ENCODE measurements at places on chromosomes 2 and 18.

DNA sequence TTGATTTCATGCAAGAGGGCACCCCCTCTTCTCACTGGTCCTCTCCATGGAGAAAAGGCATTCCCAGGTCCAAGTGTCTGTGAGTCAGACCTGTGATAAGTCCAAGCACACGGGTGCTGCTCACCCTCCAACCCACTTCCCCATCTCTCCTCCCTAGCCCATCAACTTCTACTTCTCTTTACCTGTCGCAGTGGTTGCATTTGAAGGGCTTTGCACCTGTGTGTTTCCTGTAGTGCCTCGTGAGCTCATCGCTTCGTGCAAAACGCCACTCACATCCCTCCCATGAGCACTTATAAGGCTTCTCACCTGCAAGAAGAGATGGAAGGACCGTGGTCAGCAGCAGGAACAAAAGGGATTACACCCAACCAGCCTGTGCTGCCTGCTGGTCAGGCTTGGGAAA, 77.5 kb downstream of the KLF7 start:
- no peak for DNase-seq

GRCh38 chr18:59629894-59630293, 67.3 kb downstream of the CCBE1 start:
- no peak for DNase-seq

DNA sequence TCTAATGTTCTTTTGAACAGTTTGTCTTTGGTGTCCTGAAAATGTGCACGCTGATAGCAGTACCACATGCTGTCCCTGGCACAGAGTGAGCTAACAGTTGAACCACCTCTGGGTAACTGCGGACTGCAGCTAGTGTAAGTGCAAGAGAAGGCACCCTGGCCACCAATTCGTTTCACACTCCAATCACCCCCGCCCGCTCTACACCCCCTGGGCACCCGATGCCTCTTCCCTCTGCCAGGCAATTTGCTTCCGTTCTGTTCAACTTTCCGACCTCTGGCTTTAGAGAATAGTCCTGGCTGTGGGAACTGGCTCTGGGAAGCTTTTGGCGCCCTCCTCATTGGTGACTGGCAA, 1.4 kb downstream of the DOCK10 start:
- DNase-seq: no peak

GRCh38 chr2:212979046-212979612, 172.3 kb downstream of the IKZF2 start:
- DNase-seq: no peak

DNA sequence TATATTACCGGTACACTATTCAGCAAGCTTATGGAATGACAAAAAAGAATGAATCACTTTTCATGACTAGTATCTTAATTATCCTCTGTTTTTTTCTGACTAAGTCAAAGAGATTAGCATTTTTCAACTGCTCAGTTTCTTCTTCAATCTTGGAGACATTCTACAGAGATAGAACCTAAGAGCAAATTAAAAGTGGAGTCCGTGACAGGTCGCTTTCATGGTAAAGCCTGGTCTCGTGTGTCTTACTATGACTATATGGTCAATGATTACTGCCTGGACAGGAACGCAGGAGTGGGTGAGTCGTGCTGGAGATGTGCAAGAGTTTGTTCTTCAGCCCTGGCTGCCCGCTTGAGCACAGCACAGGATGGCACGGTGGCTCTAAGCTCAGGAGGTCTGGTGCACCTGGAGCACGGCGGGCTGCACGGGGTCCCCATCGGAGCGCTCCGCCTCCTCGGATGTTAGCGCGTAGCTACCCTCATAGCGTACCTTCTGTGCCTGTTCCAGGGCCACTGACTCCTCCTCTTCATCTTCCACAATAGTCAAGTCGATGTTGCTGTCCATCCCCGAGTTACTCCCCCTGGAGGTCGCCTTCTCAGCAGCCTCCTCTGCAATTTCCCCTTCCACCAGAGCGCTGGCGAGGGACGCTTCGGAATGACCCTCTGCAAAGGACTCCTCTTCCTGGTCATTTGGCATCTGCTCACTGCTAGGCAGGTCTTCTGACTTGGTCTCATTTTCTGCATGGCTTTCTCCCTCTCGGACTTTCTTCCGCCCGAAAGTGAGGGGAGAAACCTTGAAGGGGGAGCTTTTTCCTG, 11.1 kb downstream of the CAVIN2 start:
- DNase-seq: no peak

GRCh38 chr18:41745166-41746049, 209.6 kb upstream of the PIK3C3 start:
- no peak for DNase-seq

- DNase-seq: no peak
These were observed 439.2 kb downstream of the SETBP1 start for GRCh38 chr18:45119876-45120275.

DNA sequence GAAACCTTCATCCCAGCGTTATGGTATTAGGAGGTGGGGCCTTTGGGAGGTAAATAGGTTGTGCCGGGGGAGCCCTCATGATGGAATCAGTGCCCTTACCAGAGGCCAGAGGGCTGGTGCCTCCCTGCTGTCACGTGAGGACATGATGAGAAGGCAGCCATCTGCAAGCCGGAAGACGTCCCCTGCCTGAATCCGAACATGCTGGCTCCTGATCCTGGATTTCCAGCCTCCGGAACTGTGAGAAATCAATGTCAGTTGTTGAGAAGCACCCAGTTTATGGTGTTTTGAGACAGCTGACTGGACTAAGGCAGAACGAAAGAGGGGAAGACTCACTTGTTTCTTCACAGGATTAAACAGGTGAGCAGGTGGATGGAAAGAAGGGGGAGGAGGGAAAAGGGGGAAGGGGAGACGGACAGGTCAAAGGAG, 13.0 kb upstream of the KLF11 start:
- no peak for DNase-seq

GRCh38 chr2:65566617-65567016, 134.2 kb upstream of the SPRED2 start:
- no peak for DNase-seq

DNA sequence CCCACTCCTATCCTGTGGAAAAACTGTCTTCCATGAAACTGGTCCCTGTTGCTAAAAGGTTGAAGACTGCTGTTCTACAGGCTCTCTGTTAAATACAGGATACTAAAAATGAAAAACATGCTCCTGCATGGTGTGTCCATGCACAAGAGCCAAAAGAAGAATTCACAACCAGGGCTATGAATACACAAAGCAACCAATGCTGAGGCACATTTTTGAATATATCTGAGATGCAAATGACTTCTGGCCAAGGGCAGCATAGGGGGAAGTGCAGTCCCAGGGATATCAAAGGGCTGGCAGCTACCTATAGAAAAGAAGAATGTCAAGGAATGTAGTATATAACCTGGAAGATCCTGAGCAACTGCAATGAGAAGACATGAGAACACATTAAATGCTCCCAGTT, 6.6 kb downstream of the NEMP2 start:
- no peak for DNase-seq

- DNase-seq: no peak
These were observed 56.1 kb upstream of the KIDINS220 start for GRCh38 chr2:8893474-8893873.

- DNase-seq: no peak
These were observed 104.4 kb downstream of the INHBB start for GRCh38 chr2:120450196-120450820.

- DNase-seq: no peak
These were observed 515.3 kb downstream of the DSC3 start for GRCh38 chr18:30527226-30527625.

GRCh38 chr2:23534771-23535170, 149.8 kb downstream of the KLHL29 start:
- no peak for DNase-seq

GRCh38 chr2:140814141-140814540, 1316.7 kb downstream of the LRP1B start:
- DNase-seq: no peak

DNA sequence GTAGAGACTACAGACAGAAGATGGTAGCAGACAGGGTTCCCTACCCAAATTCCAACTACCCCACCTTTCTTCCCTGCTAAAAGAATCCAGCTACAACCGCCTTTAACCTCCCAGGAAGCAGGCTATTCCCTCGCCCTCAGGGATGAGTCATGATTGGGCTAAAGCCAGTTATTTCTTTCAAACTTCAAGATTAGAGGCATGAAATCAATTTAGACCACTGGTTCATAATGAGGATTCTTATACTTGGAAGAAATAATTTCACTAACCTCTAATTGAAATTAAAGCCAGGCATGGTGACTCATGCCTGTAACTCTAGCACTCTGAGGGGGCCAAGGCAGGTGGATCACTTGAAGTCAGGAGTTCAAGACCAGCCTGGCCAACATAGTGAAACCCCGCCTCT, 20.0 kb downstream of the TRIP12 start:
- DNase-seq: no peak

DNA sequence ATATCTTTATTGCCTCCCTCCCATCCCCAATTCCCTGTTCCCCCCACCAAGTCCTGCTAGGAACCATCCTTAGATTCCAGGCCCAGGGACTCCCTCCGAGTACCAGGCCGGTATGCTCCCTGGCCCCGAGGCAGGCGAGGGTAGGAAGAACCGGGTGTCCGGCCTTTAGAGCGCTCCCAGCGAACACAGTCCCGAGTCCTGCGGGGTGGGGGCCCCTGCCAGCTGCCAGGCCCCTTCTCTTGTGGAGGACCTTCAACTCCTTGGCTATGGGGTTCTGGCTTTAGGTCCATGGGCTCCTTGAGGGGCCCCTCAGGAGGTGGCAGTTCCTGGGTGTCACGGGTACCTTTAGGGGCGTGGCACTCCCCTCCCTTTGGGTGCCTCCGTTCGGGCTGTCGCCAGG, 4.4 kb downstream of the BCS1L start:
- DNase-seq: no peak

DNA sequence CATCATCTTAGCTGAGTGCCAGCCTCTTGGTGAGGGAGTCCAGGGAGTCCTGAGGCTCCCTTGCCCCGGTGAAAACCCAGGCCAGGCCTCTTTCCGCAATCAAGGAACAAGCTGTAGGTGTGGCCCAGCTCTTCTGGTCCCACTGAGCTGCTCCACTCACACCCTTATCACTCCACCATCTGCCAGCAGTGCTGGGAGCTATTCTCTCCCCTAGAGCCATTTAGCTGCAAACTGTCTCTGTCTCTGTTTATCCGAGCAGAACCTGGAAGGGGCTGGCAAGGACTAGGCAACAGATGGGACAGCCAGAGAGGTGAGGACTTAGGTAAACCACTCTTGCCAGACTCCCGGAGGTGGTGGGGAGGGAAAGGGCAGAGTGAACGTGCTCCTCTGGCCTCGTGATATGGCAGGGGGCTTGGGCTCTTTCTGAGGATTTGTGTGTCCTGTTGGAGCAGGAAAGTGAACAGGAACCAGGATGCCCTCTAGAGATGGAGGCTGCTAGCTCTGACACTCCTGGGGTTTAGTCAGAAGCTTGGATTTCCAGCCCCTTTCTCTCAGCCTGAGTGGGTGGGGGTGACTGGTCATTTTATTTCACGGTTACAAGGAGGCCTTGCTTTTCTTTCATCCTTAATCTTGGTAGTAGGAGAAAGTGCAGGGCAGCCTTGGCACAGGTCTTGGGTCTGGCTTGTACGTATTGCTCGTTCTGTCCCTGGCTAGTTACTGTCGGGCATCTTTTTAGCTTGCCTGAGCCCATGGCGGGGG, 19.6 kb downstream of the B3GNT2 start:
- no peak for DNase-seq

DNA sequence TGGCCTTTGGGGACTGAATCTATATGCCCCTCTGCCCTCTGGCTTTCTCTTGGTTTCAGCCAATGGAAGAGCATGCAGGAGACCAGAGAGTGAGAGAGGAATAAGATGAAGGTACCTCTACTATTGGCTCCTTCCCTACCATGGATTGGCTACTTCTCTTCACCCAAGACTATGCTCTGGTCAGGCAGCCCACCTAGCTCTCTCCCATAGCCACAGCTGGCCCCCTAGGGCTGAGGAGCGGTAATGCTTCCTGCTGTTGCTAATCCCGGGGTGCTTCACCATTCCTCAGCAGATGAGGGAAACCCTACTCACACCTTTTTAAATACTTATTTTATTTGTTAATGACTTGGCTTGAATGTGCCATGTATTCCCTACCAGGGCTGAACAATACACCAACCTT, 142.4 kb downstream of the MREG start:
- no peak for DNase-seq

DNA sequence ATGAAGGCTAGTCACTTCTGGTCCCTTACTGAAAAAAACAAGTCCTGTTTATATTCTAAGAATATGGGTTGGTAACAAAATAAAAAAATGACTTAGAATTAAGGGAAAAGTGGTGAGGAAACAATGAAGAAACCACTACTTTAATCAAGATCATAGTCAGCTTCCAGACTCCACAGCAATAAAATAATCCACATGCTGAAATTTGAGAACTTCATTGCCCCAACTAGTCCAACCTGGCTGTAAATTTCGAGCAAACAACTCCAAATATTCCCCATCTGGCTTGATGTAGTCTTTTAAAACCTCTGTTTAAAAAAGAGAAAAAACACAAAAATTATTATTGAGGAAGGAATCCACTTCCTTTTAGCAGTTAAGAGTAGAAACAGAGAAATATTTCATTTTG, 32.5 kb downstream of the METTL4 start:
- DNase-seq: no peak

DNA sequence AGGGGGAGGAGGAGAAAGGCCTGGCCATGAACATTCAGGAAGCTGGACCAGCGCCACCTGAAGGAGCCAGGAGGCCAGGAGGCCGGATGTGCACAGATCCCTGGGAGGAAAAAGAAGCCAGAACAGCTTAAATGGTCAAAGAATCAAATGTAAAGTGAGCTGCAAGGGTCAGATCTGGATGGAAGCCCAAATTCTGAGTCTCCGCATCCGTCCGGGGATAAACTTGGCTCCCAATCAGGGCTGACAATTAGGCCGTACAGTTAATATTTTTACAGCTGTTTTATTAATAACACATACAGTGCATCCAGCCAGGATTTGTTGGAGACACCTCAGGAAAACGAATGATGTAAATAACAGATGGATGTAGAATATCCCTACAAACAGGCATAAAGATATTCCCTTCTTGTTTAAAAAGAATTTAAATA, 495.1 kb upstream of the TCF4 start:
- no peak for DNase-seq

GRCh38 chr18:46939337-46939963, 22.0 kb downstream of the KATNAL2 start:
- DNase-seq: no peak

DNA sequence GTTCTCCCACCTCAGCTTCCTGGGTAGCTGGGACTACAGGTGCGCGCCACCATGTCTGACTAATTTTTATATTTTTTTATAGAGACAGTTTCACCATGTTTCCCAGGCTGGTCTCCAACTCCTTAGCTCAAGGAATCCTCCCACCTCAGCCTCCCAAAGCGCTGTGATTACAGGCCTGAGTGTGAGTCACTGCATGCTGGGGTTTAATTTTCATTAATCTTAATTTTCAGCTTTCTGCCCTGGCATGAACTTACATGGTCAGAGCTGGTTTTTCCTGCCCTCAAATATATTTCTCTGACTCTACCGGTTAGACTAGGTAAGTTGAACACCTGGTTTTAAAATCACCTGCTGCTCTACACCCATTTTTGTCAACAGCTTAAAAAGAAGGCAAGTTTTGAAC, 3.1 kb downstream of the MARCHF7 start:
- DNase-seq: no peak

- no peak for DNase-seq
These were observed 438.6 kb downstream of the DLGAP1 start for GRCh38 chr18:4016391-4017049.
